Daoy (cell line): ENCODE measurements at places on chromosomes 11 and 22. TPM values are rescaled to one million over a fixed set of nuclear protein-coding genes. Genes with fewer than 3 reads are reported as not detected.

Gene NRGN
- 2.7 and 3.4 TPM in 2 replicates for total RNA-seq

Gene CCDC90B
- 52.5 and 61.8 TPM in 2 replicates for total RNA-seq

Gene OR2D3
- not detected in 2 replicates for total RNA-seq

Gene DEUP1
- total RNA-seq: not detected in 2 replicates

Gene OR5B17
- not detected in 2 replicates for total RNA-seq
